NCI-H524 treated with DMSO at 0.1 percent for 48 hours (cell line): ENCODE measurements at places on chromosomes 5 and 9.

DNA sequence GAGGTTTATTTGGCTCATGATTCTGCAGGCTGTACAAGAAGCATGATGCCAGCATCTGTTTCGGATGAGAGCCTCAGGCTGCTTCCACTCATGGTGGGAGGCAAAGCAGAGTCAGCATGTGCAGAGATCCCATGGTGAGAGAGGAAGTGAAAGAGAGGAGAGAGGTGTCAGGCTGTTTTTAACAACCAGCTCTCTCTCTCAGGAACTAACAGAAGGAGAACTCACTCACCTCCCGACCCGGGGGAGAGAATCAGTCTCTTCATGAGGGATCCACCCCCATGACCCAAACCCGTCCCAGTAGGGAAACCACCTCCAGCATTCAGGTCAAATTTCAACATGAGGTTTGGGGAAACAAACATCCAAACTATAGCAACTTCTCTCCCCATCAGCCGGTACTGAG is 187.7 kb downstream of the ENC1 start:
- no peak for DNase-seq

GRCh38 chr9:29129763-29130162 is 1556.5 kb upstream of the C9orf72 start:
- DNase-seq: no peak

GRCh38 chr5:160133071-160133917 is 14.0 kb upstream of the PWWP2A start:
- no peak for DNase-seq

DNA sequence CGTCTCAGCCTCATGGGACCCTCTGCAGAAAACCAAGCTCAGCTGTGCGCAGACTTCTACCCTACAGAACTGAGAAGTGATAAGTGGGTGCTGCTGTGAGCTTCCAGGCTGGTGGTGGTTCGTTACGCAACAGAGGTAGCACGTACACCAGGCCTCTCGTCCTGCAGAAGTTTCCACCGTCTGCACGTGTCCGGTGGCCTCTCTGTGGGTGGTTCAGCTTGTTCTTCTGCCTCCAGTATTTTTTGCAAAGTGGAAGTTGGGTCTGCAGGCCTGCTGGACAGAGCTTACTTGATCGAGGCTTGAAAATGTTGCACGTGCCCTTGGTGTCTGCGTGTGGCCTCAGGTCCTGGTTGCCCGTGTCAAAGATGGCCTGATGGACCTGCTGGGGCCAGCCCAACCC is 27.5 kb downstream of the KCNT1 start:
- DNase-seq: no peak

GRCh38 chr5:115703514-115703913 is 77.7 kb upstream of the TMED7 start:
- DNase-seq: no peak

DNA sequence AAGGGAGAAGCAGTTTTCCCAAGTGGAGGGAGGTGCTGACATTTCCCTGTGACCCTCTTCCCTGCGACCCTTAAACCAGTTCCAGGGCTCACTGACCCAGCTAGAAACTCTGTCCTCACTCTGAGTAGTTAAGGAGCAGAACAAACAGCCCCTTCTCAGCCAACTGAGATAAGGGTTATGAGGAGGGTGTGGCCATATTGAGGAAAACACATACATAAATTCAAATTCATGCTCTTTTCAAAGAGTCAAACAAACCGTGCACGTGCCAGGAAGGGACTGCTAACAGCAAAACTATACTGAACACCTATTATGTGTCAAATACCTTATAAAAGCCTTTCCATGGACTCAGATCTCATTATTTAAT is 4.9 kb upstream of the AKNA start:
- DNase-seq: no peak

DNA sequence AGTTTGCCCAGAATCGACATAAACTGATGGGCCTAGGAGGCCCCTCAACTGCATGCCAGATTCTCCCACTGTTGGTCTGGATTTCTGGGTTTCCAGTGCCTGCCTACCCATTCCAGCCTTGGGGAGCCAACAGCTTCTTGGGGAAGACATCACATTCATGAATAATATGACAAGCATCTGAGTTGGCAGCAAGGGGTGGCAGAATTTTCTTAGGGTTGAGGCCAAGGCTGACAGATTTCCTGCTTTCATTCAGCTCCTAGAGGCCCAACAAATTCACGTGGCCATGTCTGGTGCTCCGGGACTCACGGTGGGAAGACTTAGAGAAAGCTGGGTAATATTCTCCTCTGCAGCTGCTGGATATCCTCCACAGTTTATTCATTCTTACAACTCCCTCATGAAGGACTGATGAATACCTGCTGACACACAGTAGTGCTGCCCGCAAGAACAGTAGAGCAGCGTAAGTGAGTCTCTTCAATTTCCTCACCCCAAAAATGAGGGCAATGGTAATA is 305.0 kb upstream of the TNC start:
- no peak for DNase-seq

DNA sequence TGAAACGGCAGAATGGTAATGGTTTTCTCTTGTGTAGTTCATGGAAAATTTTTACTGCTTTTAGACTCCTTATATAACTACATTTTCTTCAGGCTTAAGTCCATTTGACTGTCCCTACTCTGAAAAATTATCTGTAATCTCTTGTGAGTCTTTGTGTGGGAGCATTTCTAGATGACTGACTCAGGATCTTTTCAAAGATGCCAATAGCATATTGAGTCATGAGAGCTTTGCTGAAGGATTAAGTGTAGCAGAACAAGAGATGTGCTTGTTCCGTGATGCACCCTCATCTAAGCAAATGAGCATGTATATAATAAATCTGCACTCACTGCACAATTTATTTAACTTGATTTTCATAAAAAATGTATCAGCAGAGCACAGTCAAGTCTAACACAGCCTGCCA is 298.7 kb upstream of the CDH6 start:
- DNase-seq: no peak

GRCh38 chr9:27041746-27042145 is 36.3 kb upstream of the LRRC19 start:
- no peak for DNase-seq
